ENCODE measurements at places on chromosomes 7 and 10. TPM values are rescaled to one million over a fixed set of nuclear protein-coding genes. Genes with fewer than 3 reads are reported as not detected.

The IFIT1B gene
- polyA plus RNA-seq = 0.15 TPM

GRCh38 chr7:25759286-25759685 lies 392.7 kb upstream of the NFE2L3 start:
- no peak for DNase-seq

The PDGFA gene
- 43.2 TPM for polyA plus RNA-seq

DNA sequence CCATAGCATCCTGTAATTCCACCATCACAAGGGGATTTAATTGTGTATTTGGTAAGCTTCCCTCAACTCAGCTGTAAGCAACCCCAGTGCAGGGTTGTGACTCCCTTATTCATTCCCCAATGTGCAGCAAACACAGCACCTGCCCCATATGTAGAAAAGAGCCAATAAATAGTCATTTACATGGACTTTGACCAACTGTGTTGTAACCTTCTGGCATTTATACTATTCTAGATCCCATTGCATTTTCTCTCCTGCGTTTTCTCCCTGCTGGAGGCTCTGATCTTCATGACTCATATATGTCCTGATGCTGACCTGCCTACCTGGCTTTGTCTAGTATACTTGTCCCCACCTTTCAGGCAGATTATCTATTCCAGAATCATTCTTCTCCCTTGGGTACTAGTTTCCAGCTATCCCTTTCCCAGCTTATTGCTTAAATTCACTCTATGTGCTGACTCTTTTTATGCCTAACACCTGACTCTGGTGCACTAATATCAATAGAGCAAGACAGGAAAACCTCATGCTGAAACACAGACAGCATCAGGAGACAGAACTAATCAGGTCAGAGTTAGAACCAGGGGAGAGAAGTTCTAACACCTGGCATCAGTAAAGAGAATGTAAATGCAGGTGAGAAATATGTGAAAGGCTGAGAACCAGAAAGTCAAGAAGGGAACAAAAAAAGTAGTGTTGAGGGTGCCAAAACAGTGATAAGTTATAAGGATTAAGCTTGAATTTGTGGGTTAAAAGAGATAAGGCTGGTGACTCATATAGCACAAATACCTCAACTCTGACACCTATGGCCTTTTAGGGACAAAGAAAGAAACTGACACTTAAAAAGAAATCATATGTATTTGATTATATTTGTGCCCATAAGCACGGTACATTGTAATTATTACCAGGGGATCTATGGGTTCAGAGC lies 402.7 kb downstream of the IPMK start:
- no peak for DNase-seq

The ADAMTS14 gene
- polyA plus RNA-seq = 1.1 TPM

Data from left kidney (tissue), 8 donors.